Tibial nerve (tissue), 4 donors: ENCODE measurements at places on chromosomes 4 and X. TPM values are rescaled to one million over a fixed set of nuclear protein-coding genes. Genes with fewer than 3 reads are reported as not detected.
A peak's percentile ranks its signal among the peaks of the same experiment; 100 is the strongest.

GRCh38 chr4:184814686-184815045 lies 11.1 kb downstream of the ACSL1 start:
- H3K4me3 ChIP-seq: no peak overlapping the region
- no peaks in the 10 kb centered on the region for H3K36me3 ChIP-seq
- peak overlapping the region; percentile 82 for H3K27ac ChIP-seq
- no peak for DNase-seq
- H3K27me3 ChIP-seq: no peaks in the 10 kb centered on the region
- peaks cover 81% of the 10 kb centered on the region for H3K4me1 ChIP-seq

DNA sequence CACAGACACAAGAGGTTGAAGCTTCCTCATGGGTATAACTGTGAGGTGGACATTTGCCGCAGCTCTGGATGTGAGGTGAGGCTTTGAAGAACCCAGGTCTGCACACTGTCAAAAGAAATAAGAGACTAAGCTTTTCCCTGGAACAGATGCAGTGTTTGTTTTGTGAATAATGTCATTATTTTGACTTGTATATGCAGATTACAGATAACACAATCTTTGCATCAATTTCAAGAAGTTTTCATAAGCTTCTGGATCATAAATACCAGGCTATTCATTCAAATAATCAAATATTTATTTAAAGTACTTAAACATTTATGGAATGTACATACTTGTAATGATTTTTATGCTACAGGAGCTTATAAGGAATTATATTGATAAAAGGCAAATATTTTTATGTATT lies 174.8 kb downstream of the EPHA5 start:
- H3K36me3 ChIP-seq: no peaks in the 10 kb centered on the region
- H3K4me1 ChIP-seq: no peaks in the 10 kb centered on the region
- H3K27ac ChIP-seq: no peak overlapping the region
- no peak overlapping the region for H3K4me3 ChIP-seq

Gene NPY1R
- 8.4 TPM for total RNA-seq

DNA sequence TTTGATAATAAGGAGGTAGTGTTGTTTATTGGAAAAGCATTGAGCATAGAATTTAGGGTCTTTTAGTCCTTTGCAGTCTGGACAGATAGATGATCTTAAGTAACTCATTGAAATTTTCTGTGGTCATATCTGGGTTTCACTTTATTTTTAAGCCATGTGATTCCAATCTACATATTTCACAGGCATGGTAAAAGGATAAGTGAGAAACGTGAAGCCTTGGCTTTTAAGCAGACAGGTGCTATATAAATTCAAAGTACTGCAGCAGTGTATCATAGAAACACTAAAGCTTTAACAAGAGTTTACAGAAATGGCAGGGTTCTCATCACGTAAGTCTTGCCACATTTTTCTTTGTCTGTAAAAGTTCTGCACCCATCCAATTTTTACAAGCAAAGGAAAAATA lies 4.9 kb downstream of the PLS3 start:
- DNase-seq: no peak
- no peak overlapping the region for H3K27ac ChIP-seq
- H3K4me1 ChIP-seq: peaks cover 13% of the 10 kb centered on the region
- no peak overlapping the region for H3K4me3 ChIP-seq
- no peaks in the 10 kb centered on the region for H3K36me3 ChIP-seq

DNA sequence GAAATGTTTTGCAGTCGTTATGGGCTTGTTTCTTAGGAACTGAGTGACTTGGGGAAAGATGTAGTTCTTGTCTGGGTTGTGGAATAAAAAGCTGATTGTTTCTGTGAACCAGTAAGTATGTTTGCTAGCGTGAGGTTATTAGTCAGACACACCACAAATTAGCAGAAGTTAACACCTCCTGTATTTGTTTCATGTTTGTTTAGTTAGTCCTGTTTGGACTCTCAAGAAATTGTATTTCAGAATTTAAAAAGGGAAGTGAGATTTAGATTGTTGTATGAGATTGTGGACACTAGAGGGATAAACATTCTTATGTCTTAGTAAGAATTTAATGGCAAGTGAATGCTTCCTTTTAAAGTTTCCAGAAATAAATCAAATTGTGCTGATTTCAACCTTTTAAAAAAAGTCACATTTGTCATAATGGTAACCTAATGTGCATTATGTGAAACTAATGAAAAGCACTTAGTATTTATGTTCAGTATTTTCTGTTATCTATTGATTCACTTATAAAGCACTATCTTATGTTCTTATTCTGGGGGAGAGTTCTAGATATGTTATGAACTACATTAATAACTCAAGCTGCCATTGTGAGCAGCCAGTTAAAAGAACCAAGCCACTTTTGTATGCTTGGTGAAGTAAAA lies 25.6 kb downstream of the ATP10D start:
- H3K4me1 ChIP-seq: peaks cover 30% of the 10 kb centered on the region
- H3K4me3 ChIP-seq: no peak overlapping the region
- DNase-seq: no peak
- H3K27ac ChIP-seq: no peak overlapping the region
- H3K36me3 ChIP-seq: peaks cover 32% of the 10 kb centered on the region

DNA sequence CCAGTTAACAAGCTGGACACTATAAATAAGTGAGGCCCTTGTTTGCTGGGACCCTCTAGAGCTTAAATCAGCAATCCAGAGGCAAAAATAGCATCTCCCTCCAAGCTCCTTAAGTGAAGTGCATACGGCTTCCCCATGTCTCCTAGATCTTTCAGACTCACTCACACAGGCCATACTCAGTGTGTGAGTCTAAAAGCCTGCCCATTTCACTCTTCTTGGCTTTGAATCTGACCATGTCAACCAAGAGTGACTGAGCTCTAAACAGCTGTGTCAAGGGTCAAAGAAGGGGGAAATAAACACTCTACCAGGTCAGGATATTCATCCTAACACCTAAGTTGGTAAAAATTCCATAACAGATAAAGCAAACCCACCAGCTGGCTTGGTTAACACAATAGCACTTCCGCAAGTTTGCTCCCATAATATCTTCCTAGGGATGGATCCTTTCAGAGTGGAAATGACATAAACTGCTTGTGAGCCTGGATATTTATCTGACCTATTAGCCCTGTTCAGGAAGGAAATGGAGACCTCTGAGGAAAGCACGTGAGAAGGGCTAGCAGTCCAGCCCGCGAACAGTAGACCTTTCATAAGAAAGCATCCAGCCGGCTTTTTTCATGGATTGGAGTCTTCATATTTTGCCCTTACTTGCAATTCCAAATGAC lies 65.6 kb downstream of the MID1 start:
- H3K4me1 ChIP-seq: no peaks in the 10 kb centered on the region
- no peaks in the 10 kb centered on the region for H3K36me3 ChIP-seq
- H3K27me3 ChIP-seq: no peaks in the 10 kb centered on the region

Gene APELA
- not detected for total RNA-seq

DNA sequence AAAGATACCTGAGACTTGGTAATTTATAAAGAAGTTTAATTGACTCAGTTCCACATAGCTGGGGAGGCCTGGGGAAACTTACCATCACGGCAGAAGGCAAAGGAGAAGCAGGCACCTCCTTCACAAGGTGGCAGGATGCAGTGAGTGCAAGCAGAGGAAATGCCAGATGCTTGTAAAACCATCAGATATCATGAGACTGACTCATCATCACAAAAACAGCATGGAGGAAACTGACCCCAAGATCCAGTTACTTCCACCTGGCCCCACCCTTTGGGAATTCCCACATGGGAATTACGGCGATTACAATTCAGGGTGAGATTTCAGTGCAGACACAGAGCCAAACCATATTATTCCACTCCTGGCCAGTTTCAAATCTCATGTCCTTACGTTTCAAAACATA lies 514.7 kb upstream of the SPANXN1 start:
- H3K36me3 ChIP-seq: no peaks in the 10 kb centered on the region
- no peaks in the 10 kb centered on the region for H3K27me3 ChIP-seq
- H3K4me1 ChIP-seq: no peaks in the 10 kb centered on the region

GRCh38 chr4:56767567-56767966 lies 53.9 kb downstream of the SPINK2 start:
- H3K27me3 ChIP-seq: no peaks in the 10 kb centered on the region
- H3K36me3 ChIP-seq: no peaks in the 10 kb centered on the region
- no peak overlapping the region for H3K27ac ChIP-seq
- no peak for DNase-seq
- no peak overlapping the region for H3K4me3 ChIP-seq
- H3K4me1 ChIP-seq: no peaks in the 10 kb centered on the region

- H3K27me3 ChIP-seq: no peaks in the 10 kb centered on the region
- no peak for DNase-seq
- no peak overlapping the region for H3K27ac ChIP-seq
- H3K36me3 ChIP-seq: no peaks in the 10 kb centered on the region
- H3K4me1 ChIP-seq: no peaks in the 10 kb centered on the region
These were observed 183.5 kb upstream of the GALNTL6 start for GRCh38 chr4:171629737-171630136.

Gene SPATA4
- total RNA-seq: 0.44 TPM

DNA sequence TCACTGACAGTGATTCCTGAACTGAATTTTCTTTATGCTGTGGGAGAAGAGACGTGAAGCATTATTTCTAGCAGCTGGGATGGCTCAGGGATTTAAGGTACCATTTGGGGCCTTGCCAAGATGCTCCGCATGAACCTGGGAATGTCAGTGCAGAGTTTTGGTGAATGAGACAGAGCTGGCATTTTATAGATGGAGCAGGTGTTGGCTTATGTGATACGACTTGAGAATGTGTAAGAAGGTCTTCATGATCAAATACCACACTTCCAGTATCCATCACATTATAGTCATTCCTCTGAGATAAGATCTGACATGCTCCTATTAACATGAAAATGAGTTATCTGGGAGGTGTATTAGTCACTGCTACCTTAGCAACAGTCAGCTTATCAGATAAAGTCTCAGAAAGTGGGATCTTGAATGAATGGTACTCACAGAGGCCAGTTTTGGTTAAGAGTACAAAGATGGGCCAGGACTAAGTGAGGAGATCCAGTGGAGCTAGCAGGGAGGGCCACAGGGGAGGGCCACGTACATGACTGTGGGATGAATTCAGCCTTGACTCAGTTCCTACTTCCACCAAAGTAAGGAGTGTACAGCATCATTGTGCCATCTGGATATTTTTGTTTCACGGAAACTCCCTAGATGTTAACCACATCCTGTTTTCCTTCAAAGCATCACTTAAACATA lies 116.7 kb downstream of the SPCS3 start:
- no peak overlapping the region for H3K4me3 ChIP-seq
- DNase-seq: no peak
- H3K4me1 ChIP-seq: no peaks in the 10 kb centered on the region
- H3K27ac ChIP-seq: no peak overlapping the region
- no peaks in the 10 kb centered on the region for H3K36me3 ChIP-seq
- no peaks in the 10 kb centered on the region for H3K27me3 ChIP-seq

GRCh38 chr4:117702353-117702752 lies 331.9 kb upstream of the NDST3 start:
- H3K27me3 ChIP-seq: no peaks in the 10 kb centered on the region
- H3K36me3 ChIP-seq: no peaks in the 10 kb centered on the region
- no peak overlapping the region for H3K4me3 ChIP-seq
- DNase-seq: no peak
- no peak overlapping the region for H3K27ac ChIP-seq

DNA sequence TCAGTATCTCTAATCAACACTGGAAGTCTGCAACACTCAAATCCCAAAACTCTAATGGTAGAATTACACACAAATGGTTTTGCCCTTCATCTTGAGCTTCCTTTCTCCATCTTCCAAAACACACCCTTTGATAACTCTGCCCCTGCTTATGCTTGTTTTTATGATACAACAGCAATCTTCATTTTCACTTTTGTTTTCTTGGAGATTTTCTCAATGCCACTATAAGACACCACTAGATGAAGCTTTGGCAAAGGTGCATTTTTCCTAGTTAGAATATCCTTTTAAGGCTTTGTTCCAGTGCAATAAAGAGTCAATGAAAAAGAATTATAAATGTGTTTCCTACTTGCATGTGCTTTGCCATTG lies 472.4 kb upstream of the NWD2 start:
- no peaks in the 10 kb centered on the region for H3K4me1 ChIP-seq
- DNase-seq: no peak
- no peaks in the 10 kb centered on the region for H3K27me3 ChIP-seq
- no peak overlapping the region for H3K27ac ChIP-seq
- H3K36me3 ChIP-seq: no peaks in the 10 kb centered on the region

DNA sequence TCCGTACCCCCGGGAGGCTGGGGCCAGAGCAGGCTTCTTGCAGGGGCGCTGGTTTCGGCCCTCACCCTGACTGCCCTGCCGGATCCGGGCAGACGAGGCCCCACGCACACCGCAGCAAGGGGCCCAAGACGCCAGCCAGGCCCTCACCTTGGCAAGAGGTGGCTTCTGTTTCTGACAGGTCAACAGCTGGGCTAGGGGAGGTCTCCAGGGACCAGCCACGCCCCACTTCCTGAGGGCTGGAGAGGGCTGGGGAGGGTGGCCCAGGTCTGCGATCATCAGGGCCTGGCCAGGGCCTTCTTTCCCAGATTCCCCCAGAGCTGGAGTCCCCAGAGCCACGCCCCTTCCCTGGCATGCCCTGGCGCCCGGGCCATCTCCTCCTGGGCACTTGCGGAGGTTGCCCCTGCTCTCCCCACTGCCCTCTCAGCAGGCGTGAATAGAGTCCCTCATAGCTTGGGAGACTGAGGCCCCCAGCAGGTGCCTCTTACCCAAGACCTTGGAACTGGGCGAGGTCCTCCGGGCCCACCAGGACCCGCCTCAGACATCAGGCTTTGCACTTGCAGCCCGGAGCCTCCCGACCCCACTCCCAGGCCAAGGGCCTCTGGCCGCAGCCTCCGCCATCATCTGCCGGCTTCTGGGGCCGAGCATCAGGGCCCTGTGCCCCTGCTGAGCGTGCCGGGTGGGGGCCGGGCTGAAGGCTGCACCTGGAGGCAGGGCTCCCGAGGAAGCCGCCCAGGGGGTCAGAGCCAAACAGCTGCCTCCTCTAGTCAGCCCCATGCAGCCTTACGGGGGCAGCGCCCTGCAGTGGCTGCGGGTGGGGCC lies 6.3 kb upstream of the FGFR3 start:
- H3K27ac ChIP-seq: no peak overlapping the region
- H3K4me1 ChIP-seq: no peaks in the 10 kb centered on the region
- H3K36me3 ChIP-seq: no peaks in the 10 kb centered on the region
- no peaks in the 10 kb centered on the region for H3K27me3 ChIP-seq

GRCh38 chr4:41303372-41304118 lies 46.8 kb downstream of the UCHL1 start:
- H3K4me1 ChIP-seq: no peaks in the 10 kb centered on the region
- H3K27ac ChIP-seq: no peak overlapping the region
- no peak overlapping the region for H3K4me3 ChIP-seq

- H3K27ac ChIP-seq: no peak overlapping the region
- no peaks in the 10 kb centered on the region for H3K36me3 ChIP-seq
- no peak for DNase-seq
These were observed 23.9 kb upstream of the ANOS1 start for GRCh38 chrX:8755813-8756212.

GRCh38 chr4:8709050-8709728 lies 116.6 kb downstream of the CPZ start:
- H3K27ac ChIP-seq: no peak overlapping the region
- peaks cover 3% of the 10 kb centered on the region for H3K27me3 ChIP-seq
- DNase-seq: no peak
- no peaks in the 10 kb centered on the region for H3K36me3 ChIP-seq
- H3K4me3 ChIP-seq: no peak overlapping the region

DNA sequence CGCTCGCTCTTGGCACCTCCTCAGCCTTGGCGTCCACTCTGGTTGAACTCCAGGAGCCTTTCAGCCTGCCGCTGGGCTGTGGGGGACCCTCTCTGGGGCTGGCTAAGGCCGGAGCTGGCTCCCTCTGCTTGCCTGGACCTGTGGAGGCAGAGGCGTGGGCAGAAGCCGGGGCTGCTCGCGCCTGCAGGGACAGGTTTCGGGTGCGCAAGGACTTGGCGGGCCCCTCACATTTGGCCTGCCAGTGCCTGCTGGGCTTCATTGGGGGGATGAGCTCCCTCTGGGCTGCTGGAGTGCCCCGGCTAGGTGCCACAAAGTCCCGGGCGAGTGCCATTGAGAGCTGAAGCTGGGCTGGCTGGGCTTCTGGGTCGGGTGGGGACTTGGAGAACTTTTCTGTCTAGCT lies 371.7 kb downstream of the FAM133A start:
- no peak for DNase-seq
- no peaks in the 10 kb centered on the region for H3K4me1 ChIP-seq
- H3K27ac ChIP-seq: no peak overlapping the region
- no peaks in the 10 kb centered on the region for H3K36me3 ChIP-seq
